ENCODE measurements at places on chromosomes 7 and 10.

DNA sequence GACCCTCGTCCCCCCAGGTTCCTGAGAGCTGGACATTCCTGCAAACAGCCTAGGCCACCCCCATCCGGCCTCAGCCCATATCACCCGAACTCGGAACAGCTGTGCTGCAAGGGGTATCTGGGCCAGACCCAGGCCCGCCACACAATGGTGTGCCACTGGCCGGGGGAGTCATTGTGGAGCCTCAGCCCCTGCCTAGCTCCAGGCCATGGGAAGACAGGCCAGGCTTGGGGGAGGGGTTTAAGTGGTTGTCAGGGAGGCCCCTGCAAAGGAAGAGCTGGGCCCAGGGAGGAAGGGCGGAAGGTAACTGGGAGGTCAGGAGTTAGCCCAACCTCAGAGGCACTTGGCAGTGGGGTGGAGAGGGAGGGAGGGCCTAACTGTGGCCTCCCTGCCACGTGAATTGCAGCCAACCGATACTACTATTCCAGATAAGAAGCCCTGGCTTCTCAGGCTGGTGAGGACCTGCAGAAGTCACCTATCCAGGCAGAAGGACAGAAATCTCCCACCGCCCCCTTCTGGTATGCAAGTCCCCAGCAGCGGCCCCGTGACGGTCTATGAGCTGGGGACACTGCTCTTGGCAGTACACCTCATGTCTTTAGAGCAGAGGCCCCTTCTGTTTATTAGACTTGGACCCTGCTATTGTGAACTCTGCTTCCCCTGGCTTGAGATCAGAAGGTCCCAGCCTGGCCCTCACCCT is 26.8 kb downstream of the VSIR start:
- DNase-seq, result peak; percentile 68

DNA sequence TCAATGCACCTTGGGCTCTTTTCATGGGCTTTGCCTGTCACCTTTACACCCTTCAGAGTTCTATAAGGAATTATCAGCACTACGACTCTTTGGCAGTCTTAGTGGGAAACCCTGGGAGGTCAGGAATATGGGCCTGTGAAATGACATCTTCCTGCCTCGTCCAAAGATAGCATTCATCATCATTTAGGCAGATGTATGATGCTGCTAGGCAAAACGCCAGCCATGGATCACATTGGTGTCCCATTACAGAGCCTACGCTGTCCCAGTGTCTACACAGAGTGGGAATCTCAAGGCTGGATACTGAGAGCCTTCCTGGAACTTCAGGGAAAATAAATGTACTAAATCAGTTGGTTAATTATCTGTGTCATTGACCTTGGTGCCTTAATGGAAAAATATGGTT is 259.4 kb upstream of the CELF2 start:
- DNase-seq, result peak; percentile 33

GRCh38 chr7:2876031-2876731 is 32.1 kb upstream of the GNA12 start:
- DNase-seq, result no peak

DNA sequence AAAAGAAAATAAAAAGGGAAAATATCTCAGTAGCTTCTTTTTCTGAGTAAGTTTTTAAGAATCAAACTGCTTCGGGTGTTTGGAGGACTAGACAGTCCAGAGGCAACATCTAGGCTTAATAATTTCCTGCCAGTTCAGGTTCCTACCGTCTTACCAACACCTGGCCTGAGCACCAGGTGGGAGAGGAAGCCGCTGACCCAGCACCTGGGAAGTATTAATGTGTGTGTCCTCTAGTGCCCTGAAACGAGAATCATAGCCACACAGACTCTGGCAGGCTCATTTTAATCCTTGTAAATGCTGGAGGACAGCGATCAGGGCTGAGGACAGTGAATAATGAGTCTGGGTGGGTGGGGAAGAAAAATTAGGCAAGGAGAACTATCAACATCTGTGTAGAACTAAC is 137.4 kb downstream of the ZNF438 start:
- no peak for DNase-seq

DNA sequence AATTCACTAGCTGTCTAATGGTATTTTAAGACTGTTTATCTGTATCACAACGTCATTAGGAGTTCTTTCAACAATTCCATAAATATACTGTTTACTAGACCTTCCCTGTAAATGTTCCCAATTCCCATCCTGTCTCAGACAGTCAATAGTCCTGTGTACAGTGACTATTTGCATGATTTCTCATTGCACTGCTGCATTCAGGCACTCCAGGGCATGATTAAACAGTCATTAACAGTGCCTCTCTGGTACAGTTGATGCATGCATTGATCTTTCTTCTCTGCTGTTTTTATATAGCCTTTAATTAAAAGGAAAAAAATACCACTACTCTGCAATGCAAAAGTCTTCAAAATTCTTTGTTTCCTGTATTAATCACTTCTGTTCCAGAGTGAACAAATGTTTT is 51.5 kb upstream of the MTURN start:
- DNase-seq, result no peak

GRCh38 chr7:82839063-82839462 is 323.6 kb downstream of the PCLO start:
- DNase-seq, result no peak

DNA sequence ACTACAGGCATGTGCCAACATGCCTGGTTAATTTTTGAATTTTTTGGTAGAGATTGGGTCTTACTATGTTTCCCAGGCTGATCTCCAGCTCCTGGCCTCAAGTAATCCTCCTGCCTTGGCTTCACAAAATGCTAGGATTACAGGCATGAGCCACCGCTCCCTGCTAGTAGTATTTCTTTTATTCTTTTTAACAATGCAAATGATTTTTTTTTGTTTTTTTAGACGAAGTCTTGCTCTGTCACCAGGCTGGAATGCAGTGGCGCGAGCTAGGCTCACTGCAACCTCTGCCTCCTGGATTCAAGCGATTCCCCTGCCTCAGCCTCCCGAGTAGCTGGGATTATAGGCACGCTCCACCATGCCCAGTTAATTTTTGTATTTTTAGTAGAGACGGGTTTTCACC is 58.1 kb downstream of the SVIL start:
- no peak for DNase-seq

DNA sequence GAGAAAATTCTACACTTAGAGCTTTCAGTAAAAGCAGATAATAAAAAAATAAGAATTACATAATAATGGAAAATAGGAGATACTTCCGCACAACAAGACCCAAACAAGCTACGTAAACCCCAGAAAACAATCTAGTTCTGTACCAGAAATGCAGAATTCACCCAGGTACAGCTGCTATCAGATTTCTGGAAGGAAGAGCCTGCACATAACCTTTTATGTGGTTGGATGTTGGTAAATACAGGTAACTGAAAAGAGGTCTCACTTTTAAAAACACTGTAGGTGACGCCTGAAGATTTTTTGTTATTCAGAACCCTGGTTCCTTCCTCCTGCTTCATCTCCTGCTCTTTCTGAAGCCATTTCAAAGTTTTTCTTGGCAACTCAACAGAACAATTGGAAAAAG is 29.9 kb downstream of the PANK1 start:
- no peak for DNase-seq

DNA sequence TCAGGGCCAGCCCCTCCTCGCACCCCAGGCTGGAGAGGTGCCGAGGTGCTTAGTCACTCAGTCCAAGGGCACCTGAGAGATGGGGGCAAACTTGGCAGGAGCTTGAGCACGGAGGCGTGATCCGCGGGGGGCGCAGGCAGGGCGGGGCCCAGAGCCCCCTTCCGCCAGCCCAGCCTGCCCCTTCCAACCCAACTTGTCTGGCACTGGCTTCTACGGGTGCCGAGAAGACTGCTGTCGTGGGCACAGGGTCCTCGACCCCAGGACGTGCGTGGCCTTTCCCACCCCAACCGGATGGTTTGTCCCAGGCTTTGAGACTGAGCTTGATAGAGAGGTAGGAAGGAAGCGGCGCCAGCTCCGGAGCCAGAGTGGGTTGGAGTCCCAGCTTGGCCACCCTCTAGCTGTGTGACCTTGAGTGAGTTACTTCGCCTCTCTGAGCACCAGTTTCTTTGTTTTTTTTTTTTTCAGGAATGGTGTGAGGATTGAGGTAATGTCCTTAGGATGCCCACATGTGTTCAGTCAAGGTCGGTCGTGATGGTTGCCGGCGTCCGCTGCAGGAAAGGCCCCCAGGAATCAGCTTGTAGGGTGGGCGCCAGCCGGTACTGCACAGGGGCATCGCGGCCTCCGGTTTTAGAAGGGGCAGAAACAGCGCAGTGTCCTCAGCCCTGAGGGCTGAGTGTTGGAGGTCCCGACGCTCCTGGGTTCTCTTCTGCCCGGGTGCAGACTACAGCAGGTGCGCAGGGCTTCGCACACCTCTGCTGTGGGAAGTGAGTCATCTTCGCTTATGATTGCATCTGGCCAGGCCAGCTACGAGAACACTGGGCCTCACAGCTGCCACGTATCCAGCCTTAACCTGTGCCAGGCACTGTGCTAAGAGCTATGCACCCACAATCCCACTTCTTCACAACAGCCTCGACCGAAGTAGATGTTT is 28.6 kb upstream of the VAX1 start:
- DNase-seq, result no peak

DNA sequence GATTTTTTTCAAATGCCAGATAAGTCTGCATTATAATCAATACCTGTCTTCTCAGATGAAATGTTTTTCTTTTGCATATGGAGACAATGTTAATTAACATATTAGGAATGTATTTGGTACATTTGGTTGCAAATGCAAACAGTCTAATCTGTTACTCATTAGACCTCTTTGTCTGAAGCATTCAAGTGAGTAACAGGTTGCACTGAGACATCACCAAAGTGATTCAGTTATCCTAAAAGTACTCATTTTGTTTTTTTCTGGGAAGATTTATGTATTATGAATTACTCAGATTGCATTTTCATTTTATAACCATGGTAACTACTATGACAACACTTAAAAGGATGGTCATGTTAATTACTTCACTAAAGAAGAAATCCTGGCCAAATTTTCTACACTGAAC is 513.6 kb downstream of the HTR7 start:
- DNase-seq, result no peak

- DNase-seq, result no peak
Observed at GRCh38 chr10:90326498-90327267, 531.2 kb downstream of the HTR7 start.

- no peak for DNase-seq
Observed at GRCh38 chr10:86253091-86254072, 113.2 kb downstream of the GRID1 start.

GRCh38 chr10:60817398-60817805 is 39.1 kb downstream of the CDK1 start:
- no peak for DNase-seq

GRCh38 chr7:107113866-107114265 is 54.9 kb upstream of the HBP1 start:
- no peak for DNase-seq

DNA sequence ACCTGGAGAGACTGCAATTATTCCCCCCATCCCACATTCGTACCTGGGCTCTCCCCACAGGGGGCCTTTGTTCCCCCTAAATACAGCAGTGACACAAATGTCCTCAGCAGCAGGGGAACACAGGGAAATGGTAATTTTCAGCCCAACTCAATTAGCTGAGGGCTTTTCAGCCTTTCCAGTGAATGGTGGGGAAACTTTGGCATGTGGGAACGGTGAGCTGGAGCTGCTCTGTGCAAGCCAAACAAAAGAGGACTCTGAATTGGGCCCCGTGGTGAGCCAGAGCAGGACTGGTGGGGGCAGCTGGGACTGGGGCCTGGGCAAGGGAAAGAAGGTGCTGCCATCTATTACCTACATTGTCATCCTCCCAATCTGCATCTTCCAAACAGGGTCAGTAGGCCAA is 51.0 kb downstream of the FBXW4 start:
- DNase-seq, result no peak

GRCh38 chr7:107816011-107816566 is 13.1 kb upstream of the SLC26A3 start:
- DNase-seq, result no peak

DNA sequence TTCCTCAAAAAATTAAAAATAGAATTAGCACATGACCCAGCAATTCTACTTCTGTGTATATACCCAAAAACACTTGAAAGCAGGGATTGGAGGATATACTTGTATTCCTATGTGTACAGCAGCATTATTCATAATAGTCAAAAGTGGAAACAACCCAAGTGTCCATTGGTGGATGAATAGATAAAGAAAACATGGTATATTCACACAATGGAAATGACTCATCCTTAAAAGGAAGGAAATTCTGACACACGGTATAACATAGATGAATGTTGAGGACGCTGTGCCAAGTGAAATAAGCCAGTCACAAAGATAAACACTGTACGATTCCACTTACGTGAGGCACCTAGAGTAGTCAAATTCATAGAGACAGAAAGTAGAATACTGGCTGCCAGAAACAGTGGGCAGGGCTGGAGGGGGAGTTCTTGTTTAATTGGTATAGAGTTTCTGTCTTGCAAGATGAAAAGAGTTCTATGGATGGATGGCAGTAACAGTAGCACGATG is 26.6 kb upstream of the KAT6B start:
- DNase-seq, result no peak

GRCh38 chr7:115635376-115635775 is 395.2 kb downstream of the TFEC start:
- no peak for DNase-seq

- no peak for DNase-seq
Observed at GRCh38 chr10:103885617-103886016, 30.2 kb upstream of the SH3PXD2A start.

- DNase-seq, result no peak
Observed at GRCh38 chr10:129790715-129791446, 173.2 kb downstream of the EBF3 start.

GRCh38 chr7:137404660-137405317 is 61.3 kb upstream of the PTN start:
- no peak for DNase-seq

DNA sequence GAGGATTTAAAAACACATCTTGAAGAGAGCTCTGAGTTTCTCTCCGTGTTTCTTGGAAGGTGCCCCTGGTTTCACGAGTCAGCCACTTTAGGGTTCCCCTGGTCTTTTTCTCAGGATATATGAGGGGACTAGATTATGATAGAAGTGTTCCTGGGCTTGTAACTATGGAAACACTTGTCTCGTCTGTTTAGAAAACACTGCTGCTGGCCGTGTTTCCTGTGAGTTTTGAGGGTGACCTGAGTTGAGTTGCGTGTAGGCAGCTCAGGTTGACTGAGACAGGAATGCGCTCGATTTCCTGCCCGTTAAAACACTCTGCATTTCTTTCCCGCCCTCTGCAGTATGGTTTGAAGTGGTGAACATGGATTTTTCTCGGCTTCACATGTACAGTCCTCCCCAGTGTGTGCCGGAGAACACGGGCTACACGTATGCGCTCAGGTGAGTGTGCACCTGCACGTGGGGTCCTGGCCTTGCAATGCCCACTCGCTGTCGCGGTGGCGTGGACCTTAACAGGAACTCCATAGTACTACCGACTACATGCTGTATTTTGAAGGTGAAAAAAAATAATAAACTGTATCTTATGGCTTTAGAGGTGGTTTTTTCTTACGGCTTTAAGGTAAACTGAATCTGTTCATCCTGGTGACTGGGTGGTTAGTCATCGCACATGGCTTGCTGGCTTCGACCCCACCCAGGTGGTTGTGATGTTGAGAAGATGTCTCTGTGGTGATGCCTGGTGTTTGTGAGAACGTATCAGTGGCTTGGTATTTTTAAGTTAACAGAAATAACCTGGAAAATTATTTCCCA is at the start of gene SUN1:
SUN1 (plus strand) TSS at position 310 of the 801 bp plus-strand sequence; CDS start at position 359, 49 bp downstream.
- no peak for DNase-seq

- no peak for DNase-seq
Observed at GRCh38 chr10:120632942-120633341, 175.9 kb downstream of the PLPP4 start.

Measured in heart right ventricle (tissue), 16 donors.